ACHN (cell line): ENCODE measurements at places on chromosomes 5 and 9.

DNA sequence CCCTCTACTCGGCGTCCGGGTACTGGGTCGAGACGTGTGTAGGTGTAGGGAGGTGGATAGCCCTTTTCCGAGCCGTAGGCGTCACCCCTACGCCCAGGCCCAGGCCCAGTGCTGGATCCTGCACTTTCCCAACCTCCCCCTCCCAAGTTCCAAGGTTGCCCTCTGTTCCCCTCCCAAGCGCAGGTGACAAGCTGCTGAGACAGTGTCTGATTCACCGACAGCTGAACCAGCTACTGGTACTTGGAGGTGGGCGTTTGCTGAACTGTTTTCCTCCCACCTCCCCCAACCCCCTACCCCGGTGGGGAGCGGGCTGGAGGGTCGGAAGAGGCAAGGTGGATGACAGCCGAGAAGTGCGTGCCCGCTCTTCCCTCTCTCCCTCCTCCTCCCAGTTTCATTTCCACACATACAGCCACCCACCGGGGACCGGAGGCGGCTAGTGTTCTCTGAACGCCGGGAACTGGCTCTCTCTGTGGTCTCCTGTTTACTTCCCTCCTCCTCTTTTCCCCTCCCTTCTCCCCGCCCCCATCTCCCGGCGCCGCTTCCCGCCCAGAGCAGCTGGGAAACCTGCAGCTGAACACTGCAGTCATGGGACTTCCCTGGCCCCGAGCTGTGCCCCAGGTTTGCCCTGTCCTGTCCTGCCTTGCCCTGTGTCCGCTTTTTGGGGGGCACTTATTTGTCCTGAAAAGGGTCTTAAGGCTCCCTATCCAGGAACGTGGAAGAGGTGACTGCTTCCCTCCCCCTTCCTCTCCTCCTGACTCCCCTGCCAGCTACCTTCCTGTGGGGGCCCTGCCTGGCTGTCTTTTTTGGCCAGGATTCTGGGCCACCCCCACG, 6.2 kb upstream of the KLF9 start:
- DNase-seq: peak; percentile 50

DNA sequence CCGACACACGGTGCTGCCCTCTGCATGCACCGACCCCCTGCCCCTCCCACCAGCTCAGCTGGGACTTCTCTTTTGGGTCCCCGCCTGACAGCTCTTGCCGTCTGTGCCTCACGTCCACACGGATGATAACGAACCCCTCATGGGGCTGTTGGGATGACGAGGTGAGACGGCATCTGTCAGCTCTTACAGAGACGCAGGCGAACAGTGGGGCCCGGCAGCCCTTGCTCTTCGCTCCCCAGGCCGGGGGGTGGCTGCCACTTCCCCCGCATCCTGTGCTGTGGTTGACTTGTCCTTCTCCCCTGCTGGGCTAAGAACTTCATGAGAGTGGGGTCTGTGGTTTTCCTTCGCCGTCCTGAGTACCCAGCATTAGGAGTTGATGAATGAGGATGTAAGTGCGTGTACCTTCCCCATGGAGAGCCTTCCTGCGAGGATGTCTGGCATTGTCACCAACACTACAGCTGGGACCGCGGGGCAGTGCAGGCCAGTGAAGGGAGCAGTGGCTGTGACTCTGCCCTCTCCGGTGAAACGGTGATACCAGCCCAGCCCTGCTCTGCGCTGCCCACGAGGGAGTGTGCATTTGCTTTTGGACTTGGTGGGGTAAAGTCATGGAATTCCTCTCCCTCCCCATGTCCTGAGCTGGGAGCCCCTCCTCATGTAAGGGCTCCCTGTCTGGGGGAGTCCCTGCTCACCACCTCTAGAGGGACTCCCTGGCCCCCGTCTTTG, 23.2 kb downstream of the HK3 start:
- no peak for DNase-seq

- DNase-seq: no peak
Observed at GRCh38 chr9:134550584-134550983, 91.0 kb upstream of the COL5A1 start.

DNA sequence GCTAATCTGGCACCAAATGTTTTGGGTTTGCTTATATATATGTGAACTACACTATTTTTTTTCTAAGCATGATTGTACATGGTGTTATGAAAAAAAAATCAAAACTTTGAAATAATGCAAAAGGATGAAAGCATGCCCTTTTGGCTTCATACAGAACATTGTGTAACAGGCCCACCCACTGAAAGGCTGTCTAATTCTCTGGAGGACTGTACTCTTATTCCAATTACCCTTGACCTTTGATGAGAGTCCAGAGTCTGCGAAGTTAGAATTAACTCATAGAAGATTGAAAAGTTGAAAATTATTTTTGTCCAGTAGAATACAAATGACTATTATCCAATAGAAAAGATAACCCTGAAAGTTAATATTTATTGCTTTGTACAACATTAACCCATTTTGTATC, 117.4 kb downstream of the ADAMTS12 start:
- DNase-seq: no peak

- no peak for DNase-seq
Observed at GRCh38 chr5:14948383-14948782, 76.8 kb upstream of the ANKH start.

GRCh38 chr5:87741881-87742280, 329.2 kb upstream of the CCNH start:
- no peak for DNase-seq

GRCh38 chr9:119675951-119676350, 306.7 kb upstream of the BRINP1 start:
- no peak for DNase-seq

DNA sequence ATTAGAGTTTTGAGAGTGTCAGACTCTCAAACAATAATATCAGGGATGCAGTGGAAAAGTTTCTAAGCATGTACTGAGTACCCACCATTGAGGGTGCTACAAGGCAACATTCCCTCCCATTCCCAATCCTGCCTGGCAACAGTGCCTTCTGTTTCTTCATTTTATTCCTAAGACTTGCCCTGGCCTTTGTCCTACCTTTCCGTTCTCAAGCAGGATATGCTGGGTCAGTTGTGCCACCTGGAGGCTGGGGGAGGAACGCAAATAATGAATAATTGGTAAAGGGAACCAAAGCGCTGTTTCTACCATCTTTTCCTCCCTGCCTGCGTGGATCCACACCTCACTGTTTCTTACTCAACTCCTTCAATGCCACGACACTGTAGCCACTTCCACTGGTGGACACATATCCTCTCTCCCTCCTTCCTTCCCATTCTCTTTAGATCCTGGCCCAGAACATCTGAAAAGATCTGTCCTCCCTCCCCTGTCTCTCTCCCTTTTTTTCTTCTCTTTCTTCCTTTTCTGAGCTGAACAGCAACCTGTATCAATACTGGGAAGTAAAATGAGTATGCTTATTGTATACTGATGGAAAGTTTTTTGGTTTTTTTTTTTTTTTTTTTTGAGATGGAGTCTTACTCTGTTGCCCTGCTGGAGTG, 149.5 kb downstream of the C9orf152 start:
- DNase-seq: peak; percentile 75

GRCh38 chr5:9588254-9588653, 41.9 kb downstream of the TAS2R1 start:
- no peak for DNase-seq

DNA sequence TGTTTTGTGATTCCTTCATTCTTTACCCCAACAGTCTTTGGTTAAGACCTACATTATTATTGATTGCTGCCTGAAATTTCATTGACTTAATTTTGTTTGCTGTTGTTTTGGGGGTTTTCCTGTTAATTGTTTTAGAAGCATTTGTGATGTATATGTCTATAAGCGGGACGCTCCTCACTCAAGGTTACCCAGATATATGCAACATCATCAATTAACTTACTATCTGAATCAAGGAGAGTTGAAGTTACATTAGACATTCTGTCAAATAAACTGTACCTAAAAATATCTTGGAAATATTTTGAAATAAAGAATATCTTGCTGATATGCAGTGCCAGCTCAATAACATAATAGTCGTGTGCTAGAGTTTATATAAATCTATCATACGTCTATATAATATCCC, 125.9 kb upstream of the CDH18 start:
- DNase-seq: no peak

DNA sequence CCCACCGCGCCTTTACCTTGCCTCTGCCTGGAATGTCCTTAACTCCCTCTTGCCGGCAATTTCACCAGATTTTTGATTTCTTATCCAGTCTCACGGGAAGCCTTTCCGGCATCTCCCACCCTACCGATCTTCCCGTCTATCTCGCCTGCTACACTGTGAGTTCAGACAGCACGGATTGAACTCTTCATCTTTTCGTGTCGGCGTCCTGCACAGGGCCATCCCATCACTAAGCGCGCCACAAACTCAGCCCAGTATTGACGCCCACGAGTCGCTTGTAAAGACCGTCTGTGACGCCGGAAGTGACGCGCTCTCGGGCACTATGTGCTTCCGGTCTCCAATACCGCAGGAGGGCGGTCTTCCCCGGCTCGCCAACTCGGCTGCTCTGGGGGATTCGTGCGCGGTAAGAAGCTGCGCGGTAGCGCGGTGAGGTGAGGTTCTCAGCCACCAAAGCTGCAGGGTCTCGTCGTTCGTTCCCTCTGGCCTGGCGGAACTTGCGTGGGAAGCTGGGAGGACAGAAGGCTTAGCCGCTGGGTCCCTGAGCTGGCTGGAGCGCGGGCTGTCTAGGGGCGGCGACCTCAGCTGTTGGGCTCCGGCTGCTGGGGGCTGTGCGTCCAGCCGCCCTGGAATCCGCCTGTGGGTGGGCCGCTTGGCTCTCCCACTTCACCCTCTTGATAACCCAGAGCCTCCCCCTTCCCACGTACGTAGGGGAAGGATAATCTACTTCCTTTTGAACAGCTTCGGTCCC, at the start of gene ZCCHC9:
Gene ZCCHC9, plus strand, starts transcription at position 317 of the 745 bp plus-strand sequence. CDS start 3,171 bp downstream, outside the sequence.
- DNase-seq: peak; percentile 90

- DNase-seq: no peak
Observed at GRCh38 chr9:102911185-102911584, 83.9 kb upstream of the CYLC2 start.

DNA sequence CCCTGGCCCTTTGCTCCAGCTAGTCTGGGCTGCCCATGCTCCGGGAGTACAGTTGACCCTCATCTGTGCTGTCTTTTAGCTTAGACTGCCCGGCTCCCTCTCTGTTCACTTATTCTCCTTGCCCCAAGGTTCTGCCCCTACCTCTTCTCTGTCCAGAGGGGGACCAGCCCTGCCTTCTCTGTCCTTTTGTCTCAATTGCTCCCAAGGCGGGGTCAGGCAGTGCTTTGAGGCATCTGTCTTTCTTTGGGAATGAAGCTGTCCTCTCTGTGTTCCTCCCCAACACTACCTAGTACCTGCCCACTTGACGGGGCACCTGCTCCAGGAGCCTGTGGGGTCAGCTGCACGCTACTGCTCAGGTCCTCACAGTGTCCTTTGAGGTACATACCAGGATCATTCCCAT, 59.3 kb downstream of the PSD2 start:
- no peak for DNase-seq

GRCh38 chr5:178141550-178141949, 10.7 kb downstream of the RMND5B start:
- no peak for DNase-seq

DNA sequence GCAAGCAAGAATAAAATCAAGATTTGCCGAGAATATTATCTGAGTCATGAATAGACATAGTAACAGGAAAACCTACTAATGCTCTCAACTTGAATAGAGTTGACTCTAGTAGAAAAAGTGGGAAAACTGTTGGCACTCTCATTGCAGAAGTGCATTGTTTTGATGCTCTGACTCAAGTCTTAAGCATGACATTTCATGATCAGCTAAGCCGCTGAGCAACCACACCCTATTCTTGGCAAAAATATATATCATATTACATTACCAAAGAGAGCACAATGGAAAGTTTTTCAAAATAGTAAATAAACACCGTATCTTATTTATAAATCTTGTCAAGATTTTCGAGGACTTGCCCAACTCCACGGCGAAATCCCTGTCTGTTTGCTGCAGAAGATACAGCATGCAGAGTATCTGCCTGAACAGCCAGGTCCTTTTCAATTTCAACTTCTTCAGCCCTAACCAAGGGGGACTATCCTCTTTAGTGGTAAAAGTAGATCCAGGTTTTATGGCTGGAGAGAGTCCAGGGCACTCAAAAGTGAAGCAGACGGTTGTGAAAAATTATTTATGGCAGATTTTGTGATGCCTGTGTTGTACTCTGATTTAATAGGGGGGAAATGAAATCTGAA, 13.9 kb upstream of the ADAMTSL1 start:
- DNase-seq: no peak

GRCh38 chr5:113056988-113057387, 80.4 kb downstream of the DCP2 start:
- no peak for DNase-seq

- no peak for DNase-seq
Observed at GRCh38 chr5:107338335-107338734, 332.4 kb downstream of the EFNA5 start.

DNA sequence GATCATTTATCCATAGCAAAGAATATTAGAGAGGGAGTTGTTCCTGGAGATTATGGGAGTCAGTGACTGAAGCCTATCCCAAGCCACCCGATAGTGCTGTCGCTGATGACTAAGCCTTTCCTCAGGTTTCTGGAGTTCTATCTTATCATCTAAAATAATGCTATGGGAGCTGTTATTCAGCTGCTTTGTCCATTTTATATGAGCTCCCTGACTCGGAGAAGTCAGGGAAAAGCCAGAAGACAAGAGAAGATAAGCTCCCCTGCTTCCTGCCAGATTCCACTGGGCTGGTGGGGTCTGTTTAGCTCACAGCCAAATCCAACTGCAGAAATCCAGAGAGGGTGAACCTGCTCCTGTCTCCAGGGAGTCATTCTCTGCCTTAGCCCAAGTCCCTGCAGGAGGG, 148.2 kb downstream of the DROSHA start:
- DNase-seq: no peak

DNA sequence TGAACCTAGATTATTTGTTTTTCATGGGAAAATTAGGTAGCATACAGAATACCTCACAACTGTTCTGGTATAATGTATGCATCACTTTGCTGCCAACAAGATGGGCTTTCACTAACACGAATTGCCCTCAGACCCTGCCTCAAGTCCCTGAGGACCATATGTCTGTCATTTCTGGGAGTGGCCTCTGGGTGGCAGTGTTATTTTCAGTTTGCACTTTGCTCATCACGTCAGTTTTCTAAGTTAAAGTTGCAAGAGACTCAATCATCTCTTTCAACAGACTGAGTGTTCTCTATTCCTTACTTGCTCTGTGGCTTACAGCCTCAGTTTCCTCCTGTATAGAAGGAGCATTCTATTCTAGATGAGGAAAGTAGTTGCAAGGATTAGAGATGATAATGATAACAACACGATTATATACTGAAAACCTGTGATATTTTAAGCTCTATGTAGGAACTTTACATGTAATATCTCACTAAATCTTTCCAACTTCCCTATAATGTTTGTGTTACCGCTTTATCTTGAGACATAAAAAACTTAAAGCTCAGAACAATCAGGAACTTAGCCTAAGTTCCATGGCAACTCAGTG, 55.7 kb downstream of the TSSK1B start:
- peak; percentile 53 for DNase-seq

GRCh38 chr5:43412156-43412555, at the start of gene CCL28:
Gene CCL28 (minus strand): TSS chr5:43412391. CDS start chr5:43412316, 75 bp downstream.
- DNase-seq: no peak

- DNase-seq: no peak
Observed at GRCh38 chr5:84791138-84791537, 406.5 kb upstream of the EDIL3 start.
